T-helper 2 cell treated with Interferon-gamma antibody and Interleukin-4, amounts not matched to agents 5 μg/mL and 100 μg/mL, for 36 hours (primary cell): ENCODE measurements at places on chromosomes 6 and 20.

- DNase-seq, result no peak
Measured at GRCh38 chr6:55531496-55531895, 47.5 kb downstream of the HMGCLL1 start.

- no peak for DNase-seq
Measured at GRCh38 chr20:50784464-50784863, 10.4 kb upstream of the BCAS4 start.

DNA sequence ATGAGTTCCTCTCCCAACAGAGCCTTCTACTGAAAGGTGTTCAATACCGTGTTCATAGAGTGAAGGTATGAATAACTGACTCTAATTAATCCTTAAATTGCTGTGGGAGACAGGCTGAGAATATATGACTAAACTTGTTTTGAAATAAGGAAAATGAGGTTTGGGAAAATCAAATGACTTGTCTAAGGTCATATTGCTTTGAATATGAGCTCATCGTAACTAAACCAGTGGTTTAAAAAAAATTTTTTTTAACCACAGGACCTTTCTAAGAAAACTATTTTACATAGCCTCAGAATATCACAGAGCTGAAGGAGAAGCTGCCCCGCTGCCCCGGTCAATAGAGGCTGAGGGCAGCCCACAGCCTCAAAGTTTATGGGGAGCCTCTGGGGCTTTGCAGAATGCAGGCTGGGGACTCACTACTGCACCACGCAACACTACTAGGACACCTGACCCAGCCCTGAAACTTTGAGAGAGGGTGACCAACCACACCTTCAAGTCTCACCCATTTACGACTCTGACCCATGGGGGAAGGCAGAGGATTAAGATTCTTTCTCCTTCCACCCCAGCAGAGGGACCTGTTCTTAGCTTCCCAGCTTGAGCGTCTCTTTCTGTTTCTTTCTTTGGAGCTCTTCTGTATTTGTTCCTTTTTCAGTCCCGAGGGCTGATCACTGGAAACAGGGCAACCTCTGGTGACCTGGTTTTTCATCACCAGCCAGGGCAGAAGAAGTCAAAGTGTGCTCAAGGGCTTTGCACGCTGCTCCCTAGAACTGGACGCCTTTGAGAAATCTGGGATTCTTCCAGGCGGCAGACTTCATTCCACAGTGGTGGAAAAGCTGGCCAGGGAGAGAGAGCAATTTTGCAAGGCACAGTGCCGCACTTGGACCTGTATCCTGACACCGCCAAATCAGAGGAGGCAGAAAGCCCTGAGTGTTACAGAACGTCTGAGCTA, 220.2 kb downstream of the ATXN1 start:
- DNase-seq, result no peak

GRCh38 chr20:47748823-47749222, 36.5 kb downstream of the SULF2 start:
- no peak for DNase-seq

DNA sequence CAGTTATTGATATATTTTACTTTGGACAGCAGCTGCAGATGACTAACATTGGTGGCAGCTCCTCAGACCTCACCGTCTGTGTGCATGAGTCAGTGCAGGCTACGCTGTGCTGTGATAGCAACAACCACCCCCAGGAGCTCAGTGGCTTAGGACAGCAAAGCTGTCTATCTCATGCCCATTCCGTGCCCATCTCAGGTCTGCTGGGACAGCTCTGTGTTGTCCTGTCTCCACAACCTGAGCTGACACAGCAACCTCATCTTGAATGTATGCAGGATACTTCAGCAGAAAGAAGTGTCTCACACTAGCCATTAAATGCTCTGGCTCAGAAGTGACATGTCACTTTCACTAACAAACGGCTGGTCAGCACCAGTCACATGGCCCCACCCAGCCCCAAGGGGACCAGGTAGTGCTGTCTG, 47.7 kb downstream of the BANF2 start:
- DNase-seq, result no peak

DNA sequence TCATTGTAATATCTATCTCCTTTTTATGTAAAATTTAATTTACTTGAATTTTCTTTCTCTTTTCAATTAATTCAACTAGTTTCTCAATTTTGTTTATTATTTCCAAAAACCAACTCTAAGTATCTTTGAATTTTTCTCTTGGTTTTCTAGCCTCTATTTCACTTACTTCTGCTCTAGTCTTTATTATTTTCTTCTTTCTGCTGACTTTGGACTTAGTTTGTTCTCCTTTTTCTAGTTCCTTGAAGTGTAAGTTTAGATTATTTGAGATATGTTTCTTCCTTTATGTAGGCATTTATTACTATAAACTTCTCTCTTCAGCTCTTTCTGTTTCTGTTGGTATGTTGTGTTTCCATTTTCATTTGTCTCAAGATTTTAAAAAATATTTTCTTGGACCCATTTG, 70.8 kb downstream of the TNFAIP3 start:
- DNase-seq, result no peak

GRCh38 chr20:50218987-50219435, 28.4 kb downstream of the CEBPB start:
- no peak for DNase-seq
